ENCODE measurements at places on chromosomes 2 and 18. TPM values are rescaled to one million over a fixed set of nuclear protein-coding genes. Genes with fewer than 3 reads are reported as not detected.

- DNase-seq: no peak
Measured at GRCh38 chr2:235024931-235025773, 73.3 kb downstream of the SH3BP4 start.

The ASTL gene
- not detected for total RNA-seq

- DNase-seq: no peak
Measured at GRCh38 chr2:45291296-45291701, 282.0 kb upstream of the SIX2 start.

DNA sequence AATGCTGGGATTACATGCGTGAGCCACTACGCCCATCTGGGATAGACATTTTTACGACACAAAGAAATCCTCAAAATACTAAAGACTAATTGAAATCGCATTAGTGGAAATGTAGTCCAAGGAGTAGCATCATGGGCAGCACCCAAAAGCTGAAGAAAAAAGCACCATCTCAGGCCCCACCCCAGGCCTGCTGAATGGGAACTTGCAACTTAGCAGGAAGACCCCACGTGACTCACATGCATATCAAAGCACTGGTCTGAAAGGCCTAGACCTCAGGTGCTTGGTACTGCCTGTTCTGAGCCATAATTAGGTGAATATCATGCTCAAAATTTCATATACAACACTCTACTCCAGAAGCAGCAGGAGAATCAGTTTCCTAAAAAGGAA, 28.9 kb downstream of the SPRED2 start:
- no peak for DNase-seq

DNA sequence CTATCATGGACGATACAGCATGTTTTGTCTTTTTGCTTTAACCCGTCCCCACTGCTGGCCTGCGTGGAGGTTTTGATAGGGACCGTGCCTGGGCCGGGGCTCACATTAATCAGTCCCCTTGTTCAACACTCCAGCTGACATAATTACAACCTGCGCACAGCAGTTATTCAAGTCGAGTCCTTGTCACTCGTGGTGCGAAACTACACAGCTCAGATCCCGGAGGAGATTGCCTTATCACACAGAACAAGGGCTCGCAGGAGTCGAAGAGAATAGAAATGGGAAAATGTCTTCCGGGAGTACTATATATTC, 304.4 kb downstream of the ZNF407 start:
- no peak for DNase-seq

The ZNG1B gene
- 38.8 TPM for total RNA-seq

- DNase-seq: no peak
Measured at GRCh38 chr2:159873258-159873657, 75.2 kb upstream of the CD302 start.

DNA sequence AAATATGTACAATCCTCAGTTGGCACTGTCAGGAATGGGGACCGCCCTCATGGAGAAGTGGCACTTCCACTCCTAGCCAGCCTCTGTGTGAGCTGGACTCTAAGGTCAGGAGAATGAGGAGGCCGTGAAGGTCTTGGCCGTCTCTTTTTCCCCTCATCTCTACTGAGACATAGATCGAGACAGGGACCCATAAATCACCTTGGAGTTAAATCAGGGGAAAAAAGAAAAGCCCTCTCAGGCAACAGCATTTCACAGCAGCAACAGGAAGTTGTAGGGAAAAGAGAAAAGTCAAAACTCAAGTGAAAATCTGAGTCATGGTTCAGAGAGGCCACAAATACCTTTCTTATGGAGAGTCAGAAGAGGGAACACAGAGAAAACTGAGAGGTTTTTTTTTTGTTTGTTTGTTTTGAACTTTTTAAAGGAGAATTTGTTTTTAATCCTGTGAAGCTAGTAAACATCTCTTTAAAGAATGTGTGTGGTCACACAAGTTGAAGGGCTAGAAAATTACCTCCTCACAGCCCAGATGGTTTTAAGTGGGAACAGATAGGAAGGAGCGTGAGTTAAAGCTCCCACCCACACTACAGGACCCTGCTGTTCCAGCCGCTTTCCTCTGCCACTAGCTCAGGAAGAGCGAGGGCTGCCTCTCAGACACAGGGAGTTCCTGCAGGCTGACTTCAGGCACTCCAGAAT, 30.6 kb upstream of the CYP1B1 start:
- DNase-seq: peak; percentile 46

The CCDC150 gene
- total RNA-seq: 3.1 TPM

DNA sequence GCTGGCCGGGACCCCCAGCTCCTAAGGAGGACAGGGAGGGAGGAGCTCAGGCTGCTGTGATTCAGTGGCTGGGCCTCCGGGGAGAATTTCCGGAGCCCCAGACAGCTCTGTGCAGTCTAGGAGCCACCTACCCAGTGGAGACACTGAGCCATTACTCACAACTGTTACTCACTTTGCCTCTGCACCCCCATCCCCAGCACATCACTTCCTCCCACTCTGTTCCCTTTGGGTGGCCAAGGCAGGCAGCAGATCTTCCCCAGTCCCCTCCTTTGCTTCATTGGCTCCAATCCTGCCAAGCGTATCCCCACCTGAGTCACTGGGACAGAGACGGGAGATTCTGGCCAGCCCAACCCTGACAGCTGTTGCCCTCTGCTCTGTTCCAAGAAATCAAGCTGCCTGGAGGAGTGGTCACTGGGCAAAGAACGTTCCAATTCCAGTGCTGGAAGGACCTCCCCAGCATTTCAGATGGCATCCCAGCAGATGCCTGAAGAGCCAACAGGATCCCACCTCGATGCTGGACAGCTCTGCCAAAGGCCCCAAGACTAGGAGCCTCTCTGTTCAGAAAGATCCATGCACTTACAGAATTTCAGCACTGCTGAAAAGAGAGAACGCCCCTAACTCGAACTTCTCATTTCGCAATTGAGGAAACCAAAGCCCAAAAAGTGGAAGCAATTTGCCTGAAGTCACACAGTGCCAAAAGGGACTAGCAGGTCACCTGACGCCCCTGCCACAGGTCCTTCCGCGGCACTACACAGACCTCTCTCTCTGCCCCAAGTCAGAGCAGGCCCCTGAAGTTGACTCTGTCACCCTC, 68.3 kb downstream of the TNS1 start:
- peak; percentile 90 for DNase-seq

The VIL1 gene
- not detected for total RNA-seq

The ZNF396 gene
- total RNA-seq: 0.85 TPM

GRCh38 chr2:854460-854859, 96.2 kb upstream of the SNTG2 start:
- no peak for DNase-seq

DNA sequence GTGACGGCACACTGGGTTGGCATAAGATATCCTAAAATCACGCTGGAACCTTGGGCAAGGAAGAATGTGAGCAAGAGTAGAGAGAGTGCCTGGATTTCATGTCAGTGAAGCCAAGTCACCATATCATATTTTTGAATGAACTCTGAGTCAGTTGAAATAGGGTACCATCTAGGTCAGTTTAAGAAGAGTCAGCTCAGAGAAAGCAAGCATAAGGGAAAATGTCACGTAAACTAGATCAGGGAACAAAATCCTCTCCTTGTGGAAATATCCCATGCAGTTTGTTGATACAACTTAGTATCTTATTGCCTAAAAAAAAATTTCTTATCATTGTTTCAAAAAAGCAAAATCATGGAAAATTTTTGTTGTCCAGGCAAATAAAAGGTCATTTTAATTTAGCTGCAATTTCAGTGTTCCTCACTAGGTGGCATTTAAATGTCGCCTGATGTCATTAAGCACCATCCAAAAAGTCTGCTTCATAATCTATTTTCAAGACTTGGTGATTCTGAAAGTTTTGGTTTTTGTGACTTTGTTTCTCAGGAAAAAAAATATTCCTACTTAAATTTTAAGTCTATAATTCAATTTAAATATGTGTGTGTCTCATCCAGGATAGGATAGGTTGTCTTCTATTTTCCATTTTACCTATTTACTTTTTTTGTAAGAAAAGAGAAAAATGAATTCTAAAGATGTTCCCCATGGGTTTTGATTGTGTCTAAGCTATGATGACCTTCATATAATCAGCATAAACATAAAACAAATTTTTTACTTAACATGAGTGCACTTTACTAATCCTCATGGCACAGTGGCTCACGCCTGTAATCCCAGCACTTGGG, 19.6 kb downstream of the RSAD2 start:
- no peak for DNase-seq

DNA sequence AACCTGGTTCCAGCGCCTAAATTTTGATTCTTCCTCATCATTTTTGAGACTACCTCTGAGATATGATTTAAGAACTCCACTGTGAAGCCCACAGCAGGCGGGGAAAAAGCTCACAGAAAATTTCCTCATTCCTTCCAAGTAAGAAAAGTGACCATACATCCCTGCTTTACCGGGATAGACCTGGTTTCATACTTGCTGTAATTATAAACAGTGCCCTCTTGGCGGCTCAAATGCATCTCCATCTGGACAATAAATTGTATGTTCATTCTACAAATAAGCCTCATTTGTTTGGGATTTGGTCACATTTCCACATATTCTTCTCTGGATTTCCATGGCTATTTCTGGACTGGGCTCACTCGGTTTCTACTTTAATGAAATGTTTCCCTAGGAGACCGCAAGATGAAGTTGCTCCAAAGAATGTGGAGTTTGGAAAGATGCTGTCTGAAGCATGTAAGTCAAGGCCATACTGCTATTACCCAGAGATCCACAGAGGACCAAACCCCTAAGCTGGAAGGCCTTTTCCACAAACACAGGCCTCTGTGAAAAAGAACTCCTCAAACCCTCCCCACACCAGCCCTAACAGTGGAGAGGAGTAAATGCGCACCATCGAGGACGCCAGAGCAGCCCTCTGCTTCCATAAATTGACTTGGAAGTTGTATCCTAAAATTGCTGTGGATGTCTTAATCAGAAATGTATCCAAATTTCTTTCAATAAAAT, 13.9 kb downstream of the STAT1 start:
- DNase-seq: no peak

DNA sequence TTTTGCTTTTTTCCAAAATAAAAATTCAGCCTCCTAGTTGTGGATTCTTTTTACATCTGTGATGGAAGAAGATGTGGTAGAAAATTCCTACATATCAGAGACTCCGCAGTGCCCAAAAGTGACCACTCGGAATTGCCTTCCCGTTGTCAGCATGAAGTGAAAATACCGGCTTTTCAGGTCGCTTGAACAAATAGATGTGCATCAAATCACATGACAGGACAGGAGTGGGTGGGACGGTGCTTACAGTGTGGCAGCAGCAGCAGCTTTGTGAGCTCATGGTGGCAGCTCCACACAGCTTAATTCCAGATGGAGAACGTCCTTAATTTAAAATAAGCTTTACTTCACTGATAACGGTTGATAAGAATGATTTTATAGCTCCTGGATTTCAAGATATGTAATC, 20.3 kb downstream of the SALL3 start:
- DNase-seq: no peak

- DNase-seq: no peak
Measured at GRCh38 chr2:65050931-65051330, 5.3 kb upstream of the CEP68 start.

The CYP1B1 gene
- 24.5 TPM for total RNA-seq

GRCh38 chr18:28267276-28267675, 90.3 kb upstream of the CDH2 start:
- no peak for DNase-seq

GRCh38 chr2:120551522-120551921, 184.1 kb upstream of the GLI2 start:
- DNase-seq: no peak

The ALPP gene
- total RNA-seq: not detected

DNA sequence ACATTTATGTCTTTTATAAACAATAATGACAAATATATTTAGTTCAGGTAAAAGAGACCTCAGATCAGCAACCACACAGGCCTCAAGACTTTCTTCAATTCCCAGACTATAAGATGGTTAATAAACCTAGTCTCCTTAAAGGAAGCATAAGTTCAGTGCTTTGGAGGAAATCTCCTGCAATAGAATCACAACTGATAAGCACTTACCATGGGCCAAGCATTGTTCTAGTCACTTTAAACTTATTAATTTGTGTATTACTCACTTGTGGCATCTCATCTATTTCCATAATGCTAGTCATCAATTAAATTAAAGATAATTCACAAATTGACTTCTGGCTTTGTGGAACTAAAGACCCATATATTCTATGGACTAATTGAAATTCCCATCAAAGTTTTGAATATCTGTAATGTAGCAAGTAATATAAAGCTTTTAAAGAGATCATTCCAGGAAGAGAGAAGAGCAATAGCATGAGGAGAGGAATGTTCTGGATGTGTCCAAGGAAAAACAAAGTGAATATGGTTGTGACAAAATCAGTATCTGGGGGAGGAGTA, 42.2 kb downstream of the COL3A1 start:
- no peak for DNase-seq

- DNase-seq: no peak
Measured at GRCh38 chr2:7952046-7952745, 729.7 kb upstream of the ID2 start.

The SH3BP4 gene
- total RNA-seq: 18.5 TPM

The USP14 gene
- 61.5 TPM for total RNA-seq

The KLHL41 gene
- total RNA-seq: 263 TPM

The SLC38A11 gene
- total RNA-seq: 0.75 TPM

The VSNL1 gene
- 19.3 TPM for total RNA-seq
